ENCODE measurements at places on chromosomes 3 and 15.
A peak's percentile ranks its signal among the peaks of the same experiment; 100 is the strongest.

DNA sequence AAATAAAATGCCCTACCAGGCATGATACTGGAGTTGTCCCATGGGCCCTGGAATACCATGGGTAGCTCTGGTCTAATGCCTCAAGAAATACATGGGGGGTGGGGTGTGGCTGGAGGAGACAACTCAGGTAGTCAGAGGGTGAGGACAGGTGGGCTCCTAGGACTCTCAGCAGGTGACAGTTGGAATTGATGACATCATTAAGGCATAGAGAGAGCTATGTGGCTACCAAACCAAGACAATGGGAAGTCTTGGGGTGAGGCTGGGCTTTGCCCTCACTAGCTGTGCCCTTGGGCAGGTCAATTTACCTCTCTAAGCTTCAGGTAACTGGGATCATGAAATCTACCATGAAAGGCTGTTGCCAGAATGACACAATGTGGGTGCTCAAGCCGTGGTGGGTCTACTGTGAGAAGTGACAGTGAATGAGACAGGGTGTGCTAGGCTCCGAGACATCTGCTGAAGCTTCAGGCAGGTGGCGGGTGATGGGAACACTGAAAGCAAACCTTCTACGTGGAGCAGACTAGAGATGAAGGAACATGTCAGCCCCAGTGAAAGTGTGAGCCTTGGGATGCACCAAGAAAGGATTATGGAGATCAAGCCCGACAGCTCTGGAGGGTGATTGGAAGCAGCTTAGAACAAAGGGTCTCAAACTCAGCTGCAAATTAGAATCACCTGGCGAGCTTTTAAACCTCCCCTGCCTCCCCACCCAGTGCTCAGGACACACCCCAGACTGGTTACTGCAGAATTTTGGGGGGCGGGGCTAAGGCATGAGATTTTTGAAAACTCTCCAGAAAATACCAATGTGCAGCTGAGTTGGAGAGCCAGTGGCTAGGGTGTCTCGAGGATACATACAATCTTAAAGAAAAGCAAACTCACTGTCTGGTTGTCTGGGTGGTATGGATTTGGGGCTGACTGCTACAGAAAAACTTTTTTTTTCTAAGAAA lies 21.5 kb downstream of the SLC6A20 start:
- no peak for DNase-seq

DNA sequence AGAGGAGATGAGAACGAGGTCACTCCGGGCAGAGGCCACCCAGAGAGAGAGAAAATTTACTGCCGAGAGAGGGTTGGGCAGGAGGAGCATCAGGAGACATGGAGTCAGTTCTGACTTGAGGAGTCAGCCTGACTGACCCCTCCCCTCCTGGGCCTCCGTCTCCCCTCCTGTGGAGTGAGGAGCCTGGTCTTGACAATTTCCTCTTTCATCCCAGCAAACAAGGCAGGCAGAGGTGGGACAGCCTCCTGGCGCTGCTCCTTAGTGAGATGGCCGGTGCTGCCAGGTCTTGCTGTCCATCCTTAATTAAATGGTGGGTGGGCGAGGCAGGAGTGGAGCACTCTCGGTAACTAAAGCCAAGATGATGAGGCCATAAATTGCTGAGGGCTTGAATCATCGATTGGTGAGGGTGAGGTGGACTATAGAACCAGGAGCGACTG lies 60.6 kb downstream of the CYP11A1 start:
- DNase-seq, result no peak

DNA sequence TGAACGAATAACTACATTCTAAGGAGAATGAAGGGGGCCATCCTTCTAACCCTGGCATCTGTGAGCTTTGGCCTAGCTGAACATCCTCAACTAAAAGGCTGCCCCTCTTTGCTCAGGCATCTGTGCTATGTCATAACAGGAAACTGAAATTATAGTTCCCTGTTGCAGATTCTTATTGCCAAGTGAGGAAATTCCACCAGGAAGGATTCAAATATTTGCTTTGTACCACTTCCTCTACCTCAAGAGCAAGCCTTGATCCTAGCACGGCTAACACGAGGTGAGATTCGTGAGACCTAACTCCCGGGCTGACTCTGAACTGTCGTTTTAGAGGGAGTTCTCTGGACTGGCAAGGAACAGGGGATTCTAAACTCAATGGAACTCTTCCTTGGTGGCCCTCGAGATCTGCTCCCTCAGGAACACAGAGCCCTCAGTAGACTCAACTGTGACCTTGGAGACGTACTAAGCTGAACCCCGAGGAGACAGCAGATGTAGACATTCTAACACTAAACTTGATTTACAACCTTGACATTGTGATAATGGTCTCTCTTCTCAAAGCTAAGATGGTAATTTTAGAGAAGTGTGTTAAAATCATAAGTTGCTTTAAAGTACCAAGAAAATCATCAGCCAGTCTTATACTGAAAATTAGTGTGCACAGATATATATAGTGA lies 4.2 kb downstream of the SPG21 start:
- peak; percentile 70 for DNase-seq

DNA sequence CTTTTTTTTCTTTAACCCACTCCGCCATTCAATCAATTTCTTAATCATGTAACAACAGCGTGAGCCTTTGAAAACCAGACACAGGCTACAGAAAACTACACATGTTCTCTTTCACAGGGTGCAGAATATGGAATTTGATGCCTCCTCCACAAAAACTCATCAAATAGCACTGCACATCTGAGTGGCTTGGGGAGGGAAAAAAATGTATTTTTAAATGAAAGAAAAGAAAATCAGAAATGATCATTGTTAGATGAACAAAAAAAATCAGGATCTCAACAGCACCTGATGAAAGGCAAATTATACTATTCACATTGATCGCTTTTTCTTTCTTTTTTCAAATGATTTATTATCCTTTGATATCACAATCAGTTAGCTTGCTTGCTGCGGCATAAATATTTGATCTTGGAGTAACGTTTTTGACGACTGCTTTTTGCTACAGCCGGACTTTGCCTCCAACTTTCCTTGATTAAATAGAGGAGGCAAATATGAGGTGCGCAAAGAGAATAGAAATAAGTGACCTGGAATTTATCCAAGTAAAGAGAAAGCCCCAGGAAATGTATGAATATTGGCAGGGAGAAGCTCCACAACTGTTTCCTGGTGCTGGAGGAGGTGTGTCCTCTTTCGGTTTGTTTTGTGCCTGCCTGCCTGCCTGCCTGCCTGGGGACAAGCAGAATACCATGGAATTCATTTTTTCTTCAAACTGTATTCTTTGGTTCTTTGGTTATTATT lies 63.1 kb downstream of the EDEM1 start:
- no peak for DNase-seq

GRCh38 chr15:78988361-78988911 lies 43.6 kb upstream of the CTSH start:
- DNase-seq, result peak; percentile 99

DNA sequence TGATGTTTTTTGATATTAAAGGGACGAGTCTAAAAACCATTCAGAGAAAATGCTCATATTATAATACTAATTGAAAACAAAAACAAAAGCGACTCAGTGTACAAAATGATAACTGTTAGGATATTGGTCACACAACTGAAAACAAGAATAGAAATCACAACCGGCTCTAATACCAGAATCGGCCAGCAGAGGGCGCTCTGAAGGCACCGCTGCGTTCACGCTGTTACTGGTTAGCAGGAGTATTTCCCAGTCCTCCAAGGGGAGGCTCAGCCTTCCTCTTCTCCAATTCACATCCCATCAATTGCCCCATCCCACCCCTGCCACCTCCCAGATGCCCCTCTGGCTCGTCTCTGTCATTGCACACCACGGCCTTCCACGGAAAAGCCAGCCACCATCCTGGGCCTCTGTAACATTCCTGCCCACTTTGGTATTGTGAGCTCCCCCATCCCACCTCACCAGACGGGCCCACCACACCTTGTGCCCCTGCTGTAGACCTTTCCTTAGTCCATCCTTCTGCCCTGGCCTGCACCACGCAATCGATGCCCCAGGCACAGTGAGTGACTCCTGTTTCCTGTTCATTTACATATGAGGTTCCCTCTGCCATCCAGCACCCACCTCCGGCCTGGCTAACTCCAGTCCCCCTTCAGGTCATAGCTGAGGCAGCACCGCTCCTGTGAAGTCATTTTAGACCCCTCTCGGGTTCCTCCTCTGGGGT lies 8.5 kb downstream of the FAM107A start:
- DNase-seq, result peak; percentile 68

DNA sequence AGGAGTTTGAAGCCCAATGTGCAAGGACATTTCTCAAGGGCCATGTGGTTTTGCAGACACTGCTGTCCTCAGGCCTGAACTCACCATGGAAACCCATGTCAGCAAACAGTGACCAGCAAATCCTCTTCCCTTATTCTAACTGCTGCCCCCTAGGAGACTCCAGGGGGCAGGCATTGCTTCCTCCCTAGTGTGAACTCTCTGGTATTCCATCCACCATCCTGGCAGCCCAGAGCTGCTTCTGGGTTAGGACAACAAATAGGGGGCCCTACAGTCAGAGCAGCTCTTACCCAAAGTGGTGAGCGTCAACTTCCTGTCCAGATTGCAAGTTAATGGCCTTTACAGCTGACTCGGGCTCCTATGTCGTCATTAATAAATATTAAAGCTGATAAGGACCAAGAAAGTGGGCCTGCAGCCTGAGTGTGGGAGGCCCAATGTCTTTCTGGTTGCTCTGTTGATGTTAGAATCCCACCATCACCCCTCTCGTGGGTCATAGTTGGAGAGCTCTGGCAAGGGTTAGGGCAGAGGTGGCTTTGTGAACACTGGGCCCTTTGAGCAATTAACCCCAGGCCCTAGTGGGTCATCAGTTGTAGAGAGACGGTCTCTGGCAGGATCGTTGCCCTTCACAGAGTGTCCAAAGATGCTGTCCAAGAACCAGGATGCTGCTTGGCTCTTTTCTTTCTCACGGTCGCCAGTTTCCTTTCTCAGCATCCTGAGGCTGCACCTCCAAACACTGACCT lies 41.5 kb downstream of the TGM4 start:
- no peak for DNase-seq

DNA sequence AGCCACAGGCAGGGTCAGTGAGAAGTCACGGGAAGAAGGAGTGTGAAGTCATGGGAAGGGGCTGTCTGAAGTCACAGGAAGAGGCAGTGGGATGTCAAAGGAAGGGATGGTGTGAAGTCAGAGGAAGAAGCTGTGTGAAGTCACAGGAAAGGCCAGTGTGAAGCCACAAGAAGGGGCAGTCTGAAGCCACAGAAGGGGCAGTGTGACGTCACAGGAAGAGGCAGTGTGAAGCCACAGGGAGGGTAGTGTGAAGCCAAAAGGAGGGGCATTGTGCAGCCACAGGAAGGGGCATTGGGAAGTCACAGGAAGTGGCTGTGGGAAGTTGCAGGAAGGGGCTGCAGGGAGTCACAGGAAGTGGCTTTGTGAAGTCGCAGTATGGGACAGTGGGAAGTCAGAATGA lies 35.1 kb downstream of the GASK1A start:
- no peak for DNase-seq

DNA sequence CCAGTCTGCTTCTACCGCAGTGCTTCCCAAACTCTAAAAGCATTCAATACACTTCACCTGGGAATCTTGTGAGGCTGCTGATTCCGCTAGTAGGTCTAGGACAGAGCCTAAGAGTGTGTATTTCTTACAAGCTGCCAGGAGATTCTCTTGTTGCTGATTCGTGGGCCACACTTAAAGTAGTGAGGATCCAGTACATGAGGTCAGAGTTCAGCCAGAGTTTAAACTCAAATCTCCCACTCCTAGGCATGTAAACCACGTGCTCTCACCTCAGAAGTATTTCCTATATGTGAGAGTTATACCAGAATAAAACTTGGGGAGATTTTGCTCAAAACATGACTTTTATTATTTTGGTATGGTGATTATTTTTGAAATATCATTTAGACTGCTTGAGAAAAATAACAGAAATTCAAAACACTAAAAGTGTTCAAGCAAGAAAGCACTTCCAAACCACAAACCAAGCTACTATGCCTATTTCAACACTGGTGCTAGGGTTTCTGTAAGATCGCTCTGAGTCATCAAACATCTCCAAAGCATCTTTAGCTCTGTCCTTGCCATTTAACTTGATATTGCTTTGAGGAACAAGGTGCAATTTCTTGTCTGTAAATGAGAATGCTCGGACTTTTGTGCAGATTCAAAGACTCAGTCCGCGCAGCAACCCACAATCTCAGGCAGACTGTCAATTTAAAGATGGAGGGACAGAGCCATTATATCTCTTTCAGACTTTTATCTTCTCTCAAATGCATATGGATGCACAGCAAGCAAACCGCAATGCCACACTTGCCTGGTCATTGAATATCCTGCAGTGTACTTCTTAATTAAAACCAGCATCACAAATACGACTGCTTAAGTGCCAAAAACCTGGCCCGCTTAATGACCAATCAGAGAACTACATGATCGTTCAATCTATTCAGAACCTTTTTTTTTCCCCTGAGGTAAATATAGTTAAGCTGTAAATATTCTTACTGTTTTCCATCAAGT lies 59.8 kb downstream of the AGTR1 start:
- DNase-seq, result peak; percentile 75

DNA sequence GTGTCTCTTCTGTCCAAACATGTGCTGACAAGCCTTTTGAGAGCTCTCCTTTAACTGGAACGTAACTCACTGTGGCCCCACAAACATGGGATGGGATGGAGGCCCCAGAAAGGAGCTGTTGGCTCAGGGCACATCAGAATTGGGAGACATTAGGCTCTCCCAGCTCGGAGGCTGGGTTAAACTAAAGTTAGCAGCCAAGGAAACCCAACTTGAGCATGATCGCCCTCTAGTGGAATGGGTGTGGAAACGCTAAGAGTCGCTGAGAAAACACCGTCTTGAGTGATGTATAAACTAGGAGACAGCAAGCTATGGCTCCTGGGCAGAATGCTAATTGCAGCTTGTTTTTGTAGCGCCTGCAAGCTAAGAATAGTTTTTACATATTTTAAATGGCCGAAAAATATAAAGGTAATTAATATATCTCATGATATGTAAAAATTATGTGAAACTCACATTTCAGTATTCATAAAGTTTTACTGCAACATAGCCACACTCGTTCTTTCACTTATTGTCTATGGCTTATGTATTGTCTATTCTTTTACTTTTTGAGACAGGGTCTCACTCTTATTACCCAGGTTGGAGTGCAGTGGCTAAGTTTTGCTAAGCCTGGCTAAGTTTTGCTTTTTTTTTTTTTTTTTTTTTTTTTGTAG lies 138.8 kb upstream of the HACD2 start:
- DNase-seq, result peak; percentile 82

DNA sequence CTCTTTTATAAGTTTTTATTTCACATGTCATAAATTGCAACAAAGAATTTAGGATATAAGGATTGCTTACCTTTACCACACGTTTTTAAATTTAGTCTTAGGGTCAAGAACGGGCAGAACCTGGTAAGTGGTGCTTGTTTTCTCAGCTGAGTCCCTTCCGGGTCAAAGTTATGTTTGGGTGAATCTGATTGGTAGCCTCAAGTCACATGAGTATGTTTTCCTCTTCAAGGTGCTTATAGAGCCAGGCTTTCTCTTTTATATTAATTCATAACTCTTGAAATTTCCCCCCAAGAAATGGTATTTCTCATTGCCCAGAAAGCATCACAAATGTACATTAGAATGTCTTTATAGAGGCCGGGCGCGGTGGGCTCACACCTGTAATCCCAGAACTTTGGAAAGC lies 415.7 kb upstream of the ROBO2 start:
- no peak for DNase-seq

GRCh38 chr15:45428491-45428890 lies 50.1 kb upstream of the GATM start:
- no peak for DNase-seq
